ENCODE measurements at places on chromosomes 7 and 10.

DNA sequence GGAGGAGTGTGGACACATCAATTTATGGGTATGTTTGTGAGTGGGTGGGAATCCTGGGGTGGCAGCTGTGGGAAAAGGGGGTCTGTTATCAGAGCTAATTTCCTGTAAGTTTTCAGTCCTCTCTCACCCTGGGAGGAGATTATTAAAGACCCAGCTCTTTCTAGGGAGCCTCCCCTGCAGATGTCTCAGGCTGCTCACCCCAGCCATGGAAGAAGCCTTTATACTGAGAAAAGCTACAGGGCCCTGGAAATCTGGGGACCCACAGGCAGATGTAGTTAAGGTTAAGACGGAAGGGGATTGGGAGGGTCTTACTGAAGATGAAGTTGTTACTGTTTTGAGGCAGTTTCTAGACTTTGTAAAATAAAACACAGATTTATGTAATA lies 4.6 kb downstream of the ZNF680 start:
- DNase-seq, result no peak

DNA sequence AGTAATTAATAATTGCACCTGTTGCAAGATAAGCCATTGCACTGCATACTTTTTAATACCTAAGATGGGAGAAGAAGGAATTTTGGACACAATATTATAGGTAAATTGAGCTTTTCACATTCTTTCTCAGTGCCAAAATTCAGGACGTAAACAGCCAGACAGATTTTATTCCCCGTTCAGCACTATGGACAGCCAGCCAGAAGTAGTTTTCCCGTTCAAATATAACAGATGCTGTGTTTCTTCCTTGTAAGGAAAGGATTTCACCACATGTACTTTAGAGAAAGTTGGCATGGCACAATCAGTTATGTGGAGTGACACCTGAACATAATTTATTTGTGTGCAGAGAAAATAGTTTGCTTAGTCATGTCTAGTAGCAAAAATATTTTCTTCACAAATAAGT lies 34.8 kb downstream of the SEMA3E start:
- DNase-seq, result no peak

GRCh38 chr10:13707156-13707881 lies 120.6 kb downstream of the PRPF18 start:
- DNase-seq, result no peak

- DNase-seq, result no peak
Measured at GRCh38 chr7:132569884-132570614, 6.2 kb downstream of the PLXNA4 start.

GRCh38 chr10:126127481-126128029 lies 231.2 kb downstream of the FANK1 start:
- no peak for DNase-seq

GRCh38 chr10:58896229-58896628 lies 280.2 kb upstream of the PHYHIPL start:
- no peak for DNase-seq

DNA sequence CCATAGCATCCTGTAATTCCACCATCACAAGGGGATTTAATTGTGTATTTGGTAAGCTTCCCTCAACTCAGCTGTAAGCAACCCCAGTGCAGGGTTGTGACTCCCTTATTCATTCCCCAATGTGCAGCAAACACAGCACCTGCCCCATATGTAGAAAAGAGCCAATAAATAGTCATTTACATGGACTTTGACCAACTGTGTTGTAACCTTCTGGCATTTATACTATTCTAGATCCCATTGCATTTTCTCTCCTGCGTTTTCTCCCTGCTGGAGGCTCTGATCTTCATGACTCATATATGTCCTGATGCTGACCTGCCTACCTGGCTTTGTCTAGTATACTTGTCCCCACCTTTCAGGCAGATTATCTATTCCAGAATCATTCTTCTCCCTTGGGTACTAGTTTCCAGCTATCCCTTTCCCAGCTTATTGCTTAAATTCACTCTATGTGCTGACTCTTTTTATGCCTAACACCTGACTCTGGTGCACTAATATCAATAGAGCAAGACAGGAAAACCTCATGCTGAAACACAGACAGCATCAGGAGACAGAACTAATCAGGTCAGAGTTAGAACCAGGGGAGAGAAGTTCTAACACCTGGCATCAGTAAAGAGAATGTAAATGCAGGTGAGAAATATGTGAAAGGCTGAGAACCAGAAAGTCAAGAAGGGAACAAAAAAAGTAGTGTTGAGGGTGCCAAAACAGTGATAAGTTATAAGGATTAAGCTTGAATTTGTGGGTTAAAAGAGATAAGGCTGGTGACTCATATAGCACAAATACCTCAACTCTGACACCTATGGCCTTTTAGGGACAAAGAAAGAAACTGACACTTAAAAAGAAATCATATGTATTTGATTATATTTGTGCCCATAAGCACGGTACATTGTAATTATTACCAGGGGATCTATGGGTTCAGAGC lies 402.7 kb downstream of the IPMK start:
- no peak for DNase-seq

All from CD4-positive, alpha-beta T cell treated with Interleukin-15 for 4 hours (primary cell).